KBM-7 (cell line): ENCODE measurements at places on chromosomes 2 and 18.
A peak's percentile ranks its signal among the peaks of the same experiment; 100 is the strongest.

DNA sequence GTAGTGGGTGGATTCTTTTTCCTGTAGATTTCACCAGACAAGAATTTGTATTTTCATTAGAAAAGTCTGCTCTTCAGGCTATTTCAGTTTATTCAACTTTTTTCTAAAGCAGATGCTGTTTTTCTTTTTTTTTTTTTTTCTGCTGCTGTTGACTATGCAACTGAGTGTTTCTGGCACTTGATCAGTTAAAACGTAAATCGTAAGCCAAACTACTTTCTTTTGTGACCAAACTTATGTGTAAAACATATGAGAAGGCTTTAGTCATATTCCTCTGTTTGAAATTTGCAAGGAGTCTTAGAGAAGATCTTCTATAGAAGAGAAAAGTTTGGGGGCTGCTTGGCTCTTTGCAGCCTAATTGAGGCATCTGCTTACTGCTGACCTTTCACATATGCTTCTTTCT is 170.1 kb downstream of the PARD3B start:
- no peak for DNase-seq

DNA sequence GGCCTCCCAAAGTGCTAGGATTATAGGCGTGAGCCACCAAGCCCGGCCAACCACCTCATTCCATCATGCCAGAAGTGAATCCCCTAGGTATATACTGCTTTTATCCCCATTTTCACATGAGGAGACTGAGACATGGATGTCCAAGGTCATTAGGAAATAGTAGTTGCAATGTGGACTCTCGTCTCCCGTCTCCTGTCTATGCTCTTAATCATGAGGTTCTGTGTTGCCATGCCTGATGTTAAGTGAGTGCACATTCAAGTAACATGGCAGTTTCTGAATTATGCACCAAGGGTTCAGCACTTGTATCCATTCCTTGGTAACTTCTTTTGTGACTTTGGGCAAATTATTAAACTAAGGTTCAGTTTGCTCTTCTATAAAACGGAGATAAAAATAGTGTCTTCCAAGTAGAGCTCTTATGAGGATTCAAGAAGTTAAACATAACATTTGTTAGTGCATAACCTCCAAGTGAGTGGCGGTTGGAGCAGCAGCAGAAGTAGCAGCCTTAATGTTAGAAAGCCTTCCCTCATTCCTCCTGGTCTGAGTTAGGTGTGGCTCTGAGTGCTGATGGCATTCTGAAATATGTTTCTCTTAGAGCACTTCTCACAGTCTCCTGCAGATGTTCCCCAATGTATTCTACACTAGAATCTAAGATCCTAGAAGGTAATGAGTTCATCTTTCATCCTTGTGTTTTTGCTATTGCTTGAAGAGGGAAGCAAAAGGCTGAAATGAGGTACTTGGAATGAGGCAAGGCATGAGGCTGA is 21.9 kb downstream of the SOCS6 start:
- DNase-seq = no peak

DNA sequence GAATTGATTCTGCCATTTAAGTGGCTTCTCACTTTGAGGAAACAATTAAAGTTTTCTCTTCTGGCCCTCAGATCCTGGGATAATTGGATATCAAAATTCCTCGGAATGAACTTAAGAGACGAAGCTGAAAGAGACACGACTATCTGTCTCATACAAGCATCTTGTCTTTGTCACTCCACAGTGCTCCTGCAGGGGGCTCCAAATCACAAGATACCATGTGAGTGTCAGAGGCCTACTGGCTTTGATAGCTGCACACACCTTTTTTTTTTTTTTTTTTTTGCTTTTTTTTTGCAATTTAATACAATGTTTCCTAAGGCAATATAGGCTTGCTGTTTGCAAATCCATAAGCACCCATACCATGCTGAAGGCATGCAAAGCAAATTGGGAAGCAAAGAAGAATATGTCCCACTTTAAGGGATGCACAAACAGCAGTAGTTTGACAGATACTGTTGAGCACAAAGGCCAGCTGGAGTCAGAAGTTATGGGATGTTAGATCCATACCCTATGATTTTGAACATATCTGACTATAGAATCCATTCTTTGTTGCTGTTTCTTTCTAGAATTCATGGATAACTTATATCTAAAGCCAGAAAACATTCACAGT is 109.0 kb upstream of the CBLN2 start:
- peak; percentile 28 for DNase-seq

DNA sequence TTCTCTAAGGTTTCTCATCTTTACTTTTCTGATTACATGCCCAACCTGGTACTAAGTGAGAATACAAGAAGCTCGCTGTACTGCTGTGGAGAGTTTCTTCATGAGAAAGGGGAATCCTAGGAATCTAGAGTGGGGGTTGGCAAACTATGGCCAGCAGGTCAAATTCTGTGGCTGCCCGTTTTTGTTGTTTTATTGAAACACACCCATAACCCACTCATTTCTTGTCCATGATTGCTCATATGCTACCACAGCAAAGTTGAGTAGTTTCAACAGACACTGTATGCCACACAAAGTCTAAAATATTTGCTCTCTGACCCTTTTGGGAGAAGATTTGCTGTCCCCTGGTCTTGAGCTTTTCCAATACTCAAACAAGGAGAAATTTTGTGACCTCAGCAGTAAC is 58.8 kb downstream of the C2orf74 start:
- no peak for DNase-seq

DNA sequence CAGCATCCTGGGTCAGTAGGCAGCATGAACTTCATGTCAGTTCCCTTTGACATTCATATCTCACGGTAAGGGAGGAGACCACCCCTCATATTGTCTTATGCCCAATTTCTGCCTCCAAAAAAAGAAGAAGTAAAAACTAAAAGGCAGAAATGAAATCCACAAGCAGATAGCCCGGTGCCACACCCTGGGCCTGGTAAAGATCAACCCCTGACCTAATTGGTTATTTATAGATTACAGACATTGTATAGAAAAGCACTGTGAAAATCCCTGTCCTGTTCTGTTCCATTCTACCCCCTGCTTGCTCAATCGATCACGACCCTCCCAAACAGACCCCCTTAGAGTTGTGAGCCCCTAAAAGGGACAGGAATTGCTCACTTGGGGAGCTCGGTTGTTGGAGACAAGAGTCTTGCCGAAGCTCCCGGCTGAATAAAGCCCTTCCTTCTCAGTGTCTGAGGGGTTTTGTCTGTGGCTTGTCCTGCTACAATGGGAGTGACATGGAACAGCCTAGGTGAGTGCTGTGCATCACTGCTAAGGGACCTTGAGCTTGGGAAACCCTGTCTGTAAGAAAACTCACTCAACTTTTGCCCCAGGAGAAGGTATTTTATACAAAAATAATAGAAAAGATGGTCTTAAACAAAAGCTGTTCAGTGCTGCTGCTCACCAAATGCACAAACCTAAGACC is 11.1 kb downstream of the NDUFV2 start:
- DNase-seq = no peak

DNA sequence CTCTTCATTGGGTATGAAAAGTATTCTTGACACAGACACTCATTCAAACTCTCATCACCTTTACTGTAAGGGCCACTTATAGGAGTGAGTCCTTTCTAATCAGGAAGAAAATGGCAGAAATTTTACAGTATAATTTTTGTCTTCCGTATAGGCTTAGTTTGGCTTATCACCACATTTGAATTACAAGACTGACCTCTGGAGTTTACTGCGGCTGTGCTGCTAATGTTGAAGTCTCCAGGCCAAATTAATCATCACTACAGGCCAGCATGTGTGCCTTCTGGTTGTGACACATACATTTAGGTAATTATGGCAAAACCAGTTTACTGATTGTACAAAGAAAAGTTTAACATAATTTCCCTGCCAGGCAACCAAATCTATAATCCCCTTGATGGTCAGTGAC is 753.6 kb upstream of the GCFC2 start:
- no peak for DNase-seq

- no peak for DNase-seq
These were observed 31.6 kb downstream of the INPP5D start for GRCh38 chr2:233091595-233092375.

- DNase-seq = no peak
These were observed 42.1 kb downstream of the TOGARAM2 start for GRCh38 chr2:29023188-29023587.
